Breast epithelium (tissue), 4 donors: ENCODE measurements at places on chromosomes 5 and 9. TPM values are rescaled to one million over a fixed set of nuclear protein-coding genes. Genes with fewer than 3 reads are reported as not detected.

GRCh38 chr5:102863764-102864560, 108.9 kb downstream of the PAM start:
- H3K27ac ChIP-seq: no peak overlapping the region
- no peaks in the 10 kb centered on the region for H3K4me1 ChIP-seq
- H3K4me3 ChIP-seq: no peak overlapping the region
- no peaks in the 10 kb centered on the region for H3K27me3 ChIP-seq

The TRAF1 gene
- 8.6 TPM for total RNA-seq

GRCh38 chr9:22405869-22406659, 40.6 kb upstream of the DMRTA1 start:
- H3K4me3 ChIP-seq: no peak overlapping the region
- no peaks in the 10 kb centered on the region for H3K27me3 ChIP-seq
- DNase-seq: no peak
- H3K4me1 ChIP-seq: no peaks in the 10 kb centered on the region
- no peak overlapping the region for H3K27ac ChIP-seq

DNA sequence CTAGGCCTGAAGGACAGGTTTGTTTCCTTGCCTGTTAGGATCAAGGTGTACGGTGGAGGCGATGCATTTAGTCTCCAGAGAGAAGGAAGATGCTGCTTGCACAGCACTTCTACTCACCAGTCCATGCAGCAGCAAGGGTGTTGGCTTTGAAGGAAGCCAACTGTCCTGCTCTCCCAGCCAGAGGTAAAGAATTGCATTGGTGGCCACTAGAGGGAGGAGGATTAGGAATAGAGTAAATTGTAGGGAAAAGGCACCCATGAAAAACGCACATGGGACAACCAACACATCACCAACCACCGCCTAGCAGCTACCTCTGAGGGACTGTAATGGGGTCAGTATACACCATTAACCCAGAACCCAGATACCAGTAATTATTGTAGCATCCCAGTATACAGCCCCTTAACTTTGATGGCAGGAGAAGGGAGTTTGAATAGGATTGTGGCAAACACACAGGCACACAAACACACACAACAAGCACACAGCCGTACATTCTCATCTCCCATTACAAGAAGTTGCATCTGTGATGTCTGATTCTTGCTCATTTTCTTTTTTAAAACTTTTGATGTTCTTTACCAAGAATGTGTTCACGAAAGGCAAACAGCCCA, 267.7 kb downstream of the ADAMTS6 start:
- DNase-seq: no peak
- no peaks in the 10 kb centered on the region for H3K4me1 ChIP-seq
- H3K36me3 ChIP-seq: no peaks in the 10 kb centered on the region
- no peak overlapping the region for H3K4me3 ChIP-seq
- no peak overlapping the region for H3K27ac ChIP-seq
- no peaks in the 10 kb centered on the region for H3K27me3 ChIP-seq

The NPR2 gene
- total RNA-seq: 34.2 TPM

The ESM1 gene
- total RNA-seq: not detected

- no peaks in the 10 kb centered on the region for H3K36me3 ChIP-seq
- no peaks in the 10 kb centered on the region for H3K27me3 ChIP-seq
- DNase-seq: no peak
- no peaks in the 10 kb centered on the region for H3K4me1 ChIP-seq
- no peak overlapping the region for H3K27ac ChIP-seq
Measured at GRCh38 chr5:9564752-9565151, 18.9 kb upstream of the SEMA5A start.

DNA sequence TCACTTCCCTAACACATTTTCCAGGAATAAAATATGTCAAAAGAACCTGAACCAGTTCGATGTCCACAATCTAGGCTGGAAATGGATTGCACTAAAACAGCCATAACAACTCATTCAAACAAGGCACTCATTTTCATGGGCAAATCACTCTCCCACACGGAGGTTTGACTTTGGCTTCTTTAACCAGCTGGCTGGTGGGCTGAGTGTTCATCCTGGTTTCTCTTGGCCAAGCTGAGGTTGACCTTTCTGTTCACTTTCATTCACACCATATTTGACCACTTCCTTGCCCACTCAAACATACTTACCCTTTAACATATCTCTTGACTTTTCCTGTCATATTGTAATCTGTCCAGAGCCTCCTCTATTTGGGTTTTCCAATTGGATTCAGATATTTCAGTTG, 5.4 kb downstream of the IL7R start:
- H3K27ac ChIP-seq: no peak overlapping the region
- H3K36me3 ChIP-seq: no peaks in the 10 kb centered on the region
- H3K4me3 ChIP-seq: no peak overlapping the region

The IL4 gene
- total RNA-seq: not detected

The DMRT2 gene
- total RNA-seq: 1.3 TPM

The COL27A1 gene
- 3.5 TPM for total RNA-seq

GRCh38 chr5:37310360-37310759, 60.5 kb downstream of the NUP155 start:
- no peak for DNase-seq
- H3K4me1 ChIP-seq: no peaks in the 10 kb centered on the region
- H3K27me3 ChIP-seq: no peaks in the 10 kb centered on the region
- H3K36me3 ChIP-seq: peaks cover 8% of the 10 kb centered on the region

The GLRA1 gene
- total RNA-seq: not detected

The DAB2 gene
- total RNA-seq: 112 TPM

- DNase-seq: no peak
- H3K4me3 ChIP-seq: no peak overlapping the region
- H3K4me1 ChIP-seq: no peaks in the 10 kb centered on the region
- H3K27me3 ChIP-seq: no peaks in the 10 kb centered on the region
- H3K36me3 ChIP-seq: no peaks in the 10 kb centered on the region
Measured at GRCh38 chr5:9331372-9331771, 214.5 kb downstream of the SEMA5A start.

The ROPN1L gene
- total RNA-seq: 0.48 TPM

- no peak overlapping the region for H3K4me3 ChIP-seq
- H3K27me3 ChIP-seq: no peaks in the 10 kb centered on the region
- H3K27ac ChIP-seq: no peak overlapping the region
Measured at GRCh38 chr5:14705556-14705955, 41.0 kb downstream of the OTULIN start.

The TAF11L9 gene
- not detected for total RNA-seq

- DNase-seq: no peak
- H3K4me3 ChIP-seq: no peak overlapping the region
- H3K4me1 ChIP-seq: no peaks in the 10 kb centered on the region
- H3K36me3 ChIP-seq: no peaks in the 10 kb centered on the region
- peaks cover 8% of the 10 kb centered on the region for H3K27me3 ChIP-seq
Measured at GRCh38 chr5:176564002-176564401, 14.9 kb downstream of the CDHR2 start.

DNA sequence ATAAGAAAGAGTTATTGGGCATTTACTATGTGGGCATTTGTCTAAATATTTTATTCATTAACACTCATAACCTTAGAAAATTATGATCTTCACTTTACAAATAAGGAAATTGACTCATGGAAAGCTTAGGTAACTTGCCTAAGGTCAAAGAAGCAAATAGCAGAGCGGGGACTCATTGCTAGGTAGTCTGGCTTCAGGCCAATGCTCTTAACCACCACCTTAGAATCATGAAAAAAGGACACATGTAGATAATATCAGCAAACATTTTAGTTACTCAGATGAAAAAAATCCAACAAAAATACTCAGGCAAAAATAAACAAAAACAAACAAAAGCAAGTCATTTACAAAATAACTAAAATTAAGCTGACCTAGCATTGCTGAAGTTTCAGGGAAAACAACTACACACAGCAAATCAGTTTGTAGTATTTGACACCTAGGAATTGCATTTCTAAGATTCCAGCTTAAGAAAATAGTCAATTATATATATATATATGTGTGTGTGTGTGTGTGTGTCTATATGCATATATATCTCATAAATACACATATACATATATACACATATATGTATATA, 166.0 kb downstream of the HMHB1 start:
- H3K4me1 ChIP-seq: no peaks in the 10 kb centered on the region
- H3K27ac ChIP-seq: no peak overlapping the region
- H3K36me3 ChIP-seq: no peaks in the 10 kb centered on the region
- no peaks in the 10 kb centered on the region for H3K27me3 ChIP-seq
- no peak overlapping the region for H3K4me3 ChIP-seq

The TMEM250 gene
- total RNA-seq: 26.1 TPM

DNA sequence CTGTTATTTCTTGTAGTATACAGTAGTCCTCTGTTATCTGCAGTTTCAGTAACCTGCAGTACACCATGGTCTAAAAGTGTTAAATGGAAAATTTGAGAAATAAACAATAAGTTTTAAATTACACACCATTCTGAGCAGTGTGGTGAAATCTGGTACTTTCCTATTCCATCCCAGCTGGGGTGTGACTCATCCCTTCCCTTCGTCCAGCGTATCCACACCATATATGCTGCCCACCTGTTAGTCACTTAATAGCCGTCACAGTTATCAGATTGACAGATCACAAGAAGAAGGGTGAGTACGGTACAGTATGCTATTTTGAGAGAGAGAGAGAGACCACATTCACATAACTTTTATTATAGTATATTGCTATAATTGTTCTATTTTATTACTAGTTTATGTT, 28.9 kb downstream of the FAM151B start:
- DNase-seq: no peak
- H3K36me3 ChIP-seq: no peaks in the 10 kb centered on the region
- H3K4me1 ChIP-seq: no peaks in the 10 kb centered on the region
- H3K27ac ChIP-seq: no peak overlapping the region
- H3K4me3 ChIP-seq: no peak overlapping the region

GRCh38 chr5:65120371-65120967, 351.7 kb downstream of the CWC27 start:
- no peak overlapping the region for H3K4me3 ChIP-seq
- H3K36me3 ChIP-seq: no peaks in the 10 kb centered on the region
- no peak for DNase-seq
- no peaks in the 10 kb centered on the region for H3K4me1 ChIP-seq

The SHISAL2B gene
- not detected for total RNA-seq

The CCNJL gene
- total RNA-seq: 0.32 TPM

The GPRIN1 gene
- 1.2 TPM for total RNA-seq

The CSF2 gene
- total RNA-seq: not detected

GRCh38 chr5:88094906-88095496, 173.6 kb downstream of the TMEM161B start:
- DNase-seq: no peak
- H3K27ac ChIP-seq: no peak overlapping the region
- no peaks in the 10 kb centered on the region for H3K4me1 ChIP-seq
- no peaks in the 10 kb centered on the region for H3K36me3 ChIP-seq
- no peaks in the 10 kb centered on the region for H3K27me3 ChIP-seq

GRCh38 chr5:175674731-175675346, 17.0 kb downstream of the HRH2 start:
- no peaks in the 10 kb centered on the region for H3K4me1 ChIP-seq
- no peak for DNase-seq
- no peak overlapping the region for H3K4me3 ChIP-seq
- no peak overlapping the region for H3K27ac ChIP-seq
- H3K27me3 ChIP-seq: no peaks in the 10 kb centered on the region

The INSL4 gene
- total RNA-seq: not detected

DNA sequence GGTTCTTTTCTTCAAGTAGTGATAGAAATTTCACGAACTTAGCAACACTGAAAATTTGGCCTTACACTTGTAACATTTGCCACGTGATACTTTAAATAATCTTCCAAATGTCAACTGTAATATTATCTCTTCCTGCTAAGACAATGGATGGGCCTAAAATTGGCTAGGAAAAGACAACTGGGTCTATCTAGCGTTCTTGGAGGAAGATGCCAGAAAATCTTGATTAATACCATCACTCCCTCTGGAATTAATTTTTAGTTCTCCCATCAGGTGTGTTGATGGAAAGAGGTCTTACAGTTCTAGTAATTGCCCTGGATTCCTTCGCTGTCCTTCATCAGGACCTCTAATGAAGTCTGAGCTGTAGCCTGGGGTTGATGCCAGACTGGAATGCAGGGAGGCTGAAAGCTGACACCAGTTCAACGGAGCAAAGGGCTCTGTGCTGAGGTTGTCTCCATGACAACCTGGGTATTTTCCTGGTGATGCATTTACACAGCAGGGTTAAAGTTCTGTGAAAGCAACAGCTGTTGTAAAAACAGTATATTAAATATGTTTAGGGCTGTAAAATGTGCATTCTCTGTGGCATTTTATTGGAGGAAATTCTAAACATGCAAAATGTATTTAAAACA, 92.3 kb downstream of the GAS1 start:
- no peak overlapping the region for H3K27ac ChIP-seq
- no peak overlapping the region for H3K4me3 ChIP-seq

DNA sequence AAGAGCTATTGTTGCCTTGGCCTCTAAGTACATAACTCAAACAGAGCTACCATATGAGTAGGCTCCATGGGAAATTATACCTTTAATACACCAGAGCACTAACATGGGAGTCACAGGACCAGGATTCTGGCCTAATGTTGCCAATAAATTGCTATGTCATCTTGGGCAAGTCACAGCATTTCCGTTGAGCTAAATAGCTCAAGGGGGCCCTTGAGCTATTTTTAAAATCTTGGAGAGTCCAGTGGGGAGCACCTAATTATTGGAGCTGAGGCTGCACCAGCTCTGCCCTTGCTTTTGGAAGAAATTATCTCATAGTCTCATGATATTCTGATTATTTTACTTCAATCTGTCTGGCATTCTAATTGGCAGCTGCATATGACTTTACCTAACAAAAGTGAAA, 350.8 kb downstream of the ENC1 start:
- no peaks in the 10 kb centered on the region for H3K27me3 ChIP-seq
- H3K4me3 ChIP-seq: no peak overlapping the region
- no peaks in the 10 kb centered on the region for H3K36me3 ChIP-seq
- H3K27ac ChIP-seq: peak overlapping the region; percentile 46
- no peaks in the 10 kb centered on the region for H3K4me1 ChIP-seq

DNA sequence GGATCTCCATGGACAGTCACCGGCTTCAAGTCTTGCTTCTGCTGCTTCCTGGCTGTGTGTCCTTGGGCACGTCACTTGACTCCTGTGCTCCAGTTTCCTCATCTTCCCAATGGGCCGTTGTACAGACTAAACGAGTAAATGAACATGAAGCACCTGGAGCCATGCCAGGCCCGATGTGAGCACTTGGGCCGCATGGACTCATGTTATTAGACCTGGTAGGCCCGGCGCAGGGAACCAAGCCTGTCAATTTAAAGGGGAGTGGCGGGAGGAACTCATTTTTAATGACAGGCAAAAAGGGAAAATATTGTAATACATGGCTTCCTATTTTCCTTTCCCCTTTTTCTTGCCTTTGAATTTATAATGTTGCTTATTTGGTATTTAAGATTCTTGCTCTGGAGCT, 47.5 kb downstream of the TENT4A start:
- no peaks in the 10 kb centered on the region for H3K27me3 ChIP-seq
- no peak for DNase-seq
- no peaks in the 10 kb centered on the region for H3K4me1 ChIP-seq
- no peak overlapping the region for H3K27ac ChIP-seq

The P4HA2 gene
- 26.2 TPM for total RNA-seq

- H3K4me1 ChIP-seq: no peaks in the 10 kb centered on the region
- no peaks in the 10 kb centered on the region for H3K27me3 ChIP-seq
- H3K27ac ChIP-seq: no peak overlapping the region
- no peak for DNase-seq
- H3K36me3 ChIP-seq: no peaks in the 10 kb centered on the region
Measured at GRCh38 chr9:14063756-14064155, 250.2 kb downstream of the NFIB start.

- H3K27me3 ChIP-seq: no peaks in the 10 kb centered on the region
- H3K4me1 ChIP-seq: no peaks in the 10 kb centered on the region
- H3K36me3 ChIP-seq: no peaks in the 10 kb centered on the region
- no peak overlapping the region for H3K27ac ChIP-seq
- H3K4me3 ChIP-seq: no peak overlapping the region
- no peak for DNase-seq
Measured at GRCh38 chr5:174229068-174229467, 183.6 kb downstream of the NSG2 start.
